Hematopoietic multipotent progenitor cell treated with erythropoietin and hydrocortisone succinate and interleukin-3 and kit ligand, for 15 days (in vitro differentiated cells): ENCODE measurements at places on chromosomes 16 and 17.

- DNase-seq: no peak
These were observed 8.6 kb upstream of the BAHCC1 start for GRCh38 chr17:81386646-81387099.

- no peak for DNase-seq
These were observed 349.2 kb upstream of the HSBP1 start for GRCh38 chr16:83458612-83459011.

DNA sequence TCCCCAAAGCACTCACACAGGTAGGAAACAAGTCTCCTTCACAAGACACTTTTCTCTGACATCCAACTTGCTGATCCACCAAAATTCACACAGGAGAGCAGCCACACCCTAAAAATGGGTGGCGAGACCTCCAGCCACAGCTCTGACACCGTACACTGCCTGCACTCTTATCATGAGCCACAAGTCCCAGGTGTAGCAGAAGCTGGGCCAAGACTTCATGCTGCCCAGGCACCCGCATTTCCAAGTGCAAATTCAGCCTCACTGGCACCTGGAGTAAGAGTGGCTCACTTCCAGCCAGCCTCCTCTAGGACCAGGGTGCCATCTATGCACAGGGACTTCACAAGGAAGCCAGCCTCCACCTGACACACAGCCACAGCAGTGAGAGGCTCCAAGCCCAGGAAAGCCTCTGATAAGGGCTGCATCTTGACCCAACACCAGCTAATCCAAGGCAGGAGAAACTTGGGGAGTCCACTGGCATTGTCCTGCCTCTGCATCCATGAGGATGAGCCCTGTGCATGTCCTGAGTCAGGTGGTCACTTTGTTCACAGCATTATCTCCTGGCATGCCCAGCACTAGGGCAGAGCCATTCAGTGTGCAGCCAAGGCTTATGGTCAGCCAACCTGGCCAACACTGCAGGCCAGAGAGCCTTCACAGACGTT, 2.6 kb upstream of the ZNF768 start:
- DNase-seq: peak; percentile 42

GRCh38 chr16:29974291-29975133, 844 bp downstream of the TAOK2 start:
- no peak for DNase-seq

DNA sequence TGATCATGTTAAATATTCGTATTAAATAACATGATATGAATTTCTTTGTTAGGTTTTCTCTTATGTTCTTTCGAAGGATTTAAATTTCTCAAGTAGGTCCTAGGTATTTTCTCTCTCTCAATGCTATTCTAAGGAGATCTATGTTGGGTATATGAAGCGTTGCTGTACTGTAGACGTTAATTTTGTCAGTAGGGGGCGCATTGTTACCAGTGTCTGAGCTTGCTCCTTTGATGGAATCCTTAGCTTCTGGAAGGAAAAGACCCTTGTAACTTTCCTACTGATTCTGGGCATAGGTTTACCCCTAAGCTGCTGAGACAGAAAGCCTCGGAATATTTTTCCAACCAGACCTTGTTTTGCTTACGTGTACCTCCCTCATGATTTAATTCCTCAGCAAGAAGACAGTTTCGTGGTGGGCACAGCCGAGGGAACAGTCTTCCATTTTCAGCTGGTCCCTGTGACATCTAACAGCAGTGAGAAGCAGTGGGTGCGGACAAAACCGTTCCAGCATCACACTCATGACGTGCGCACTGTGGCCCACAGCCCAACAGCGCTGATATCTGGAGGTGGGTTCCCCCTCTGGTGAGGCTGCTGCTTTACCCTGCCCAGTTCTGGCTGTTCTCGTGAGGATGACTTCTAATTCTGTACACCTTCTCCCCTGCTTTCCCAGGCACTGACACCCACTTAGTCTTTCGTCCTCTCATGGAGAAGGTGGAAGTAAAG, 17.9 kb downstream of the UTP4 start:
- peak; percentile 75 for DNase-seq

GRCh38 chr17:71519285-71519684, 601.5 kb upstream of the SOX9 start:
- DNase-seq: no peak

DNA sequence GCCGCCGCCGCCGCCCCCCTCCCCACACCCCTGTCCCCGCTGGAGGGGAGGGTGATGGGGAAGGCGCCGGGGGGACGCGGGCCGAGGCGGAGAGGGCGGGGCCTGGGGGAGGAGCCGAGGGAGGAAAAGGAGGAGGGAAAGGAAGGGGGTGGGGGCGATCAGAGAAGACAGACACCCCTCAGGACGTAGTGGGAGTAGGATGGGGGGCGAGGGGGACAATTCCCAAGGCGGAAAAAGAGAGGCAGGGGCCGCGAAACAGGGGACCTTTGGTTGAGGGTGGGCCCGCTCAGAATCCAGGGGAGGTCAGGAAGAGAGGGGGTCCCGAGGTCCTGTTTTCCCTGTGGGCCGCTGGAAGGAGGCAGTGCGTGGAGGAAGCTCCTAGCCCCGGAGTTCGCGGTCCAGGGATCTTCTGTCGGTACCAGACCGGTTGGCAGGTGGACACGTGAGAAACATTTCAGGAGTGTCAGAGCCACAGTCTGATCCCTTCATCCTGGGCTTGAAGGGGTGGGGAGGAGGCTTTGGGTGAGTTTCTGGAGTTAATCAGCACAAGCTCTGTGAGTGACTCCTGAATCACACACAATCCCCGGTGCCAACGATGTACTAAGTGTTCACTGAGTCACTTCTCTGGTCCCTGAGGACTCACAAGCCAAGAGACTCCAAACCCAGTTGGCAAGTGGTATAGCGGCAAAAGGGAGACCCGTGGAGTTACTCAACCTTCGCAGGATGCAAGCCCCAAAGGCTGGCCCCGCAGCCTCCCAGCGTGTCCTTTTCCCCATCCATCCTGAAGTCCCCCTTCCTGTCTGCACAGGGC, at the start of gene XYLT1:
Gene XYLT1 (minus strand): TSS at position 53 of the 811 bp plus-strand sequence. CDS start 164 bp downstream, outside the sequence.
- no peak for DNase-seq

DNA sequence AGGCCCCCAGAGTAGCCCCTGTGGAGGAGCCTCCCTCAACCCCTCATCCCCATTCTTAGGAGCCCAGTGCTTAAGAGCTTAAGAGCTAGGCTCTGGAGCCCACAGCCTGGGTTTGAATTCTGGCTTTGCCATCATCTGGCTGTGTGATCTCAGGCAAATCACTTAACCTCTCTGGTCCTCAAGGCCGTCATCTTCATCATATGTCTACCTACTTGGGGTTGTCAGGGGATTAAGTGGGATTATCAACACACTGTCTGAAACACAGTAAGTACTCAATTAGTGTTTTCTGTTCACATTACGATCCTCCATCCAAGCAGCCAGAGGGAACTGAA, 4.8 kb downstream of the SREBF1 start:
- DNase-seq: no peak

GRCh38 chr17:21376081-21376758, at the start of gene KCNJ12:
Gene KCNJ12, plus strand, starts transcription at chr17:21376357. Its CDS starts 38,986 bp downstream, at chr17:21415343.
- no peak for DNase-seq

DNA sequence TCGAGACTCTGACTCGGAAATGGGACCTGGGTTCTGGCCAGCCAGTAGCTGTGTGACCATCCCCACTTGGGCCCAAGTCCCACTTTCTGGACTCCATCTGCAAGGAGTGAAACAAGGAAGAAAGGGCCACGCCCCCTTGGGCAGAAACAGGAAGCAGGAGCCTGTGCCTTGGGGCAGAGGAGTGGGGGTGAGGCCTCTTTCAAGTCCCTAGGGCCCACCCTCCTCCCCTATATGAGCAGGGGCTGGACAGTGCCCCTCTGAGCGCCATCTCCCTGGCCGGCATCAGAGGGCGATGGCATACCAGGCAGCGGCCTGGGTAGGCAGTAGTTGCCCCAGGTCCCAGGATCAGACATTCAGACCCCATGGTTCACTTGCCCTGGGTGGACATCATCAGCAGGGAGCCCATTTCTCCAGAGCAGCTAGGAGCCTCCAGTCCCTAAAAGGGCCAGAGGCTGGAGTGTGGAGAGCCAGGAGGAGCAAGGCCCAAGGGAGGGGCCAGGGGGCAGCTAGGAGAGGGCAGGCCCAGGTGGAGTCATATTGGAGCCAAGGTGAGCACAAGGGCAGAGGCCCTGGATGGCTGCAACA, 7.1 kb downstream of the BCAR1 start:
- no peak for DNase-seq

GRCh38 chr16:48064971-48065370, 90.8 kb downstream of the ABCC12 start:
- DNase-seq: no peak

DNA sequence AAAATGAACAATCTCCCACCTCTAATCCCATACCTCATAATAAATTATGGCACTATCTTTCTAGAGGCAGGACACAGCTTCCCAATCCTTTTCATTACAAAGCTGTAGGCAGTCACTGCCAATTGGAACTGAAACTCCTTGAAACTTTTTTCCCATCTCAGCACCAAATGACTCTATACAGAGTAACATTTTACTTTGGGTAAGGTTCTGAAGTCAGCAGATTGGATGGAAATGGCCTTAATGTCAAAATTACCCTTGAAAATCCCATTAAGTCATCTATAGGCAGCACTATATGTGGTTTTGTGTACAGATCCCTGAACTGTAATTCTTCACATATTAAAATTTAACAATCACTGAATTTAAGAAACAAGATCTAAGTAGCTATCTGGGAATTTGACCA, 30.3 kb upstream of the CORO6 start:
- no peak for DNase-seq

DNA sequence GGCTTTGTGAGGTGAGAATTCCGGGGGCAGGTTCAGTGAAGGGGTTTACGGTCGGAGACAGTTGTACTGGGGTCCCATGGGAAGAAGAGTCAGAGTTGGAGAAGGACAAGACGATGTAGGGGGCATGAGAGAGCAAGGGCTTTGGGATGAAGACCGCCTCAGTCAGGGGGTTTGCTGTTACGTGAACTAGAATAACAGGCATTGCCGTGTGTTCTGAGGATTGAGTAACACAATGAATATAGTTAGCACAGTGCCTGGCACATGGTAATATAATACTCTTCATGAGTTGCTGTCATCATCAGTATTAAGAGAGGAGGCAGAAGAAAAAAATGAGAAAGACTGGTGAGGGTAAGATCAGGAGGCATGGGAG, 577 bp downstream of the ZNF646 start:
- DNase-seq: no peak

DNA sequence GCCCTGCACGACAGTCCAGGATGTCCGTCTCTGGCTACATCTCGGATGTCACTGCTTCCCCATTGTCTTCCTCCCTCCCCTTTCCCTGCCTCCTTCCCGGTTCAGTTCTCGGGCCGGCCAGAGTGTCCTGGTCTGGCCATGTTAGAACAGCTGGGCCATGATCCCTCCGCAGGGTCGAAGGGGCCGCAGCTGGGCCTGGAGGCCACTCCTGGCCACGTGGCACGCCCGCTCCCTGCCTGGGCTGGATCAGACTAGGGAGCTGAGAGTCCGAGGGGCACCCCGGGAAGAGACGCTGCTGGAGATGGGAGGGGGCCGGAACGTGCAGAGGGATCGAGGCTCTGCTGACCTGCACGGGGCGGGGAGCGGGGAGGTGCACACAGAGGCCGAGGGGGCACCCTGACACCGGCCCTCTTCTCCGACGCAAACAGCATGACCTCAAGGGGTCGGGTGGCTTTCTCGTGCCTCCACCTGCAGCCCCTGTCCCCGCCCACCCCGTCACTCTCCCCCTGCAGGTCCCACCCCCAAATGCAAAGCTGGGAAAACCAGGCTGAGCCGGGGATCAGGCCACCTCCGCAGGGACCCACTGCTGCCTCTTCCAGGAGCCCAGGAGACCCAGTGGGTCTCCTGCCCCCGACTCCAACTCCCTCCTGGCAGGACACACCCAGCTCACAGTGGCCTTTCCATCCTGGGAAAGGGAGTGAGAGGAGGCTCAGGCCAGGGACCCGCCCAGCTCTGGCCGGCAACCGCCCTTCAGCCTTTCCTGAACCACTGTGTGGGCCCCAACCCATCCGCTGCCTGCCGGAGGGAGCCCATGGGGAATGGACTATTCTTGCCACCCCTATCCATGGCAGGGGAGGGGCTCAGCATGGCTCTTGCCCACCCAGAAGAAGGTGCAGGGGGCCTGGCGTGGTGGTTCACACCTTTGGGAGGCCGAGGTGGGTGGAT, 38.5 kb downstream of the CTU2 start:
- DNase-seq: no peak

- peak; percentile 78 for DNase-seq
These were observed 7.6 kb upstream of the NXPH3 start for GRCh38 chr17:49567871-49568694.

- DNase-seq: no peak
These were observed 27.7 kb downstream of the NECAB2 start for GRCh38 chr16:83995754-83996153.

DNA sequence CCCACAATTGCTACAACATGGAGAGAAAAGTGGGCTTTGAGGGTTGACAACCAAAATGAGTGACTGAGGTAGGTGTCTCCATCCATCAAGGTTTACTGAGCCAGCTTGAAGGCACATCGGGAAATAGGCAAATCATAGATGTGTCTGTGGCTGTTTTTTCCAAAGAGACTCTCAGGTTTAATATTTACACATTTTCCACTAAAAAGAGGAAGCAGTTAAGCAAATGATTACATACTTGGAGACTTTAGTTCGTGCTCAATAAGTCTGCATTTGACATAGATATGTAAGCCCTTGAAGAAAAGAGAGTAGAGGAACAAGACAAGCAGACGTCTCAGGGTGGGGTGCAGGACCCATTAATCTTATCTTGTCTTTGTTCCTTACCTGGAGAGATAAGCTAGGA, 148.9 kb upstream of the COX10 start:
- DNase-seq: no peak
